ENCODE measurements at places on chromosomes 5 and 9.

DNA sequence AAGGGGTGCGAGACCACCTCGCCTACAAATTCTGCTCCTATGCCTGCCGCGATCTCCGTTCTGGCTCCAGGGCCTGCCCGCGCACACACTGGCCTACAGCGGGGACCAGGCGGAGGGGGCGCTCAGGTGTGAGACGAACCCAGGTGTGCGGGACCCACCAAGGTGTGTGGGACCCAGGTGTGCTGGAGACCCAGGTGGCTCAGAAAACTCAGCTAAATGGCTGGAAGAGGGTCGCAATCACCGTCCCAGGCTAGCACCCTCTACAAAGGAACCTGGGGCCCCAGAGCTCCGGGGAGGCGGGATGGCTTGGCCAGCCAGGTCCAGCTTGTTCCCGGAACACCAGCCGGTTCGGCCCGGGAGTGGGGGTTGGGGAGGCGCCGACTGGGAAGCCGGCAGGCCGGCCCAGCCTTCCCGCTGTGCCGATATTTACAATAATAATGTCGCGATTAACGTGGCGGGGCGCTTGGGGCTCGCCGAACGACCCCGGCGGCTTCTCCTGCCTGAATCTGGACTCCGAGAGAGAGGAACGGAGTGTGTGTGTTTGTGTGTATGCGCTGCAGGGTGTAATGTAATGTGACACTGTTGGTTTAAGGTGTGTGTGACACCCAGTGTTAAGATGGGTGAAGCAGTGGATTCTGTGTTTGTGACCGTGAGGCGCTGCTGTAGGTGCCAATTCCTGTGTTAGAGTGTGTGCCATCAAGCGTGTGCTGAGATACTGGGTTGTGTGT, 1.4 kb downstream of the PCDH1 start:
- DNase-seq: no peak

- DNase-seq: peak; percentile 97
These were observed at the start of gene ABCA1 for GRCh38 chr9:104927912-104928740. TSS of gene ABCA1 (minus strand) at chr9:104928155. CDS start at chr9:104903679, 24,476 bp downstream.

GRCh38 chr5:435961-436640, 6.9 kb upstream of the EXOC3 start:
- DNase-seq: no peak

DNA sequence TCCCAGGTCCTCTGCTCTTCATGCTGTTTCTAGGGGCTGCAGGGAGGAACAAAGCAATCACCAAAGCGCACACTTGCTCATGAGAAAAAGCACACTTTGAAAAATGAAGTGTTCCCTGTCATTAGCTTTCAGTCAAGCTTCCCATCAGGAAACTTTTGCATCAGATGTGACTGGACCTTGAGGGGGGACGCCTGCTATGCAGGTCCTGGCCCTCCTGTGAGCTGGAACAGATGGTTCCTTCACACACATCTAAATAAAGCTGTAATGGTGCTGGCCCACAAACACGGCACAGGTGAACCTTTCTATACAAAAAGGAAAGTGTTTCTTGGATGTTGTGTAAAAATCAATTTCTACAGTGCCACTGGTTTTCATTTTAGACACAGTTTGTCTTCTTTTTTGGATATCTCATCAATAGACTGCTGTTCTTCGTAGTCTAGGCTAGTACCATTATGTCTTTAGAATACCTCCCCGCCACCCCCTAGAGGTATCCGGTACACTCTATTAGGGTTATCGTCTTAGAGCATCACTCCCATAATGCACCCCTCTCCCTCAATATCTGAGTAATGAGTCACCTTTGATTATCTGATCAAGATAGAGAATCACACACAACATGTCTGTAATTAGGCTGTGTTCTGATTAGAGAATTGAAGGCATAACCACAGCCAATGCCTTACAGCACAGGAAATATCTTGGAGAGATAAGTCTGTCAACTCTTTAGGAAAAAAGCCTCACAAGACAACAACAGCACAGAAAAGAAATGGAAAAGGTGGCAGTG, 266.3 kb downstream of the TLR4 start:
- no peak for DNase-seq

GRCh38 chr5:76709762-76710161, 6.2 kb upstream of the F2R start:
- no peak for DNase-seq

DNA sequence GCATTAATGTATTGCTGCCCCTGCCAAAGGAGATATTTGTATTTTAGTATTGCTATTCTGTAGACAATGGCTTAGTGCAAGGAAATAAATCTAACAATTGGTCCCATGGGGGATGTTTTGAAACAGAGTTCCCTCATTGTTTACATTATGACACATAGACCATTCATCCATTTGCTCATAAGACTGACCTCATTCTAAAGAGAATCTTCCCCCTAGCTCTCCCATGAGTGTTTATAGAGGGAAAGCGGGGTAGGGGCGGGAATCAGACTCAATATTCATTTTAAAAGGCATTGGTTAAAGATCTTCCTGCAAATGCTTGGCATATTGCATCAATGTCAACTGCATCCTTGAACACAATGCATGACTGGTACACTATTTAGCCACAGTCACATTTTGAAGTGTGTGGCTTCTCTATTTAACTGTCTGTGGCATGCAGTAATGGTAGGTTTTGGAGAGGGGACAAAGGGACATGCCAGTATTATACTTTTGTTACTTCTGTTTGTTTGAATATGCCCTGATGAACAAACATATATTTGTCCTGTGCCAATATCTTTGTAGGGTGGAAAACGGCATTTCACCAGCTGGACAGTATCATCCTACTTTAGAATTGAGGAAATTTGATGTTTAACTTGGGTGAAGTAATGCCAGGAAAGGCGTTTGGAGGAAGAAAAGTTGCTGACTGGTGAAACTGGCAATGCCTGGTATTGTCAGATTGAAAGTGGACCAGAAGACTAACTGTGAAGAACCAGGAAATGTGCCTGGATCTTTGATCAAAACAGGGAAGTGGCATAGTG, 84.1 kb upstream of the MEGF10 start:
- DNase-seq: no peak

- DNase-seq: no peak
These were observed 65.6 kb downstream of the POU5F2 start for GRCh38 chr5:93675460-93676450.

GRCh38 chr5:54630738-54631359, 113.3 kb downstream of the SNX18 start:
- no peak for DNase-seq

DNA sequence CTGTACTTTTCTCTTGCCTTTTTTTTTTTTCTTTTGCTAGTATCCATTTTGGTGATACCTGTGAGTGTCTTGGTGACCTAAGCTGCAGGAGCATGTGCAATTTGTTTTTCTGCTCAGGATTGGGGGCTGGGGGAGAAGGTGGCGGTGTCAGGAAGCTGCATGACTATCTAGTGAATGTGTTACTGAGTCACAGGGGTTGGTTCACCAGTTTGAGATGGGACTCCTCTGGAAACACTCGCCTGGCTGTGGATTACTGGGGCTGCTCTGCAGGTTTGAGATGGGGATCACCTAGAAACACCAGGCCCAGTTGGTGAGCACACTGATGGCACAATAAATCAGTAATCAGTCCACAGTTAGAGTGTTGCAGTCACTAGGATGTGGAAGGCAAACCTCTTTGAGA, 447.9 kb downstream of the SPATA31D1 start:
- DNase-seq: no peak

DNA sequence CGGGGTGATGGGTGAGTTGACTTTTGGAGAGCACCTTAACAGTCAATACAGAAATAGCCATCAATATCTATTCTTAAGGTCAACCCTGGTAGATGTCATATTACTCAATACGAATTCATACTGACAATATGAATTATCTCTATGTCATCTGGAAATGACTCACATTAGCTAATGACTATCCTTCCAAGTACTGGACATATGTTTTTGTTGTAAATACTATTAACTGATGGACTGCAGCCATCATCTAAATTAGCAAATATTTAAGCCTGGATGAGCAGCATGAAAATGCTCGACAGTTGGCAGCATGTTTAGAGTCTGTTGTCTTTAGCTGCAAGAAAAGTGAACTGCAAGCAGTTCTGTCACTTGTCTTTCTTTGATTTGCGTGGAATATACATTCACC, 19.6 kb upstream of the ISOC1 start:
- no peak for DNase-seq

- peak; percentile 53 for DNase-seq
These were observed 13.7 kb upstream of the NXNL2 start for GRCh38 chr9:88521308-88521707.

GRCh38 chr5:159971931-159972461, 36.9 kb upstream of the TTC1 start:
- DNase-seq: no peak

DNA sequence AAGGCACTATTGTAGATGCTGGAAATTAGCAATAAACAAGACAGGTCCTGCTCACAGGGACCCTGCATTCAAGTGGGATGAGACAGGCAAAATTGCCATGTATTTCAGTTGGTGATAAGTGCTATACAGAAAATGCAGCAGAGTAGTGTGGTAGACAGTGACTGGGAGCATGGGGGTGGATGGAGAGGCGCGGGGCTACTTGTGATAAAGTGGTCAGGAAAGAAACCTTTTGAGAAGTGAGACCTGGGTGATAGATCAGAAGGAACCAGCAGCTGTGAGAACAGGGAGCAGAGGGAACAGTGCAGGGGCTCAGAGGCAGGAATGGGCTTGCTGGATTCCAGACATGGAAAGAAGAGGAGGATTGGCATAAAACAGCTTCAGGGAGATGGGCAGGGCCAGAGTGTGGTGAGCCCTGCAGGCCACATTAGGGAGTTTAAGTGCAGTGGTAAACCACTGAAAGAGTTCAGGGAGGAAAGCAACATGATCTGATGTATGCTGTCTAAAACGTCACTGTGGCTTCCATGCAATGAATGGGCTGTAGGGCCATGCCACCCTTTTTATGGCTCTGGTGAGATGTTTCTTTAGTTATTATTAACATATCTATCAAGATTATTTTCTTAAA, 7.3 kb downstream of the CRHBP start:
- DNase-seq: no peak

DNA sequence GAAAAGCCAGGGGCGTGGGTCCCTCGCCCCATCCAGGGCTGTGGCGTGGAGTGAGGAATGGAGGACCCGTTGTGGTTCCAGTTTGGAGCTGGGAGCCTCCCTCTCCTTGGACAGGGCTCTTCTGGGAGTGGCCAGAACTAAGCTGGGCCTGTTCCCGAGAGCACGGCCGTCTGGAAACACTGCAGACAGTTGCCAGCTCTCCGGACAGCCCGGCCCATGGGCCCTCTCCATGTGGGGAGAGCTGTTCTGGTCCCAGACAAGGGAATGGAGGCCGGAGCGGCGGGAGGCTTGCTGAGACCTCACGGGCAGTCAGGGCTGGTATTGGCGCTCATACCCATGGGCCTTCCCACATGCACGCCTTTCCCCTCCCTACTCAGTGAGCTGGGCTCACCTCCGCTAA, 45.2 kb upstream of the FCN2 start:
- DNase-seq: no peak

DNA sequence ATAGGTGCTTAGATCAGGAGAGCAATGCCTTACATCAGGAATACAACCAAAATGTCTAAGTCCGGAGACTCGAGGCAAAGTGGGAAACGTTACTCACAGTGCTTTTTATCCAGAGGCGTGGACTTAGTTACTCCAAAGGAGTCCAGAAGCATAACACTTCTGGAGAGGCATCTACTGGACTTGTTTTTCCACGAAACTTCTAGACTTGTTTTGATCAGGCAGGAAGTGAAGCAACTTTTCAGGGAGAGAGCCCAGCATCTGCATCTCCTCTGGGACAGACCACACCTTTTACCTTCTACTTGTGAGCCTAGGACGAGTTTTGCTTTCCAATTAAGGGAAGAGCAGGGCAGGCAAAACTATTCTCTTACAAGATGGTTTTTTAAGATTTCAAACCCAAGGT, 1.2 kb upstream of the TJP2 start:
- DNase-seq: no peak

DNA sequence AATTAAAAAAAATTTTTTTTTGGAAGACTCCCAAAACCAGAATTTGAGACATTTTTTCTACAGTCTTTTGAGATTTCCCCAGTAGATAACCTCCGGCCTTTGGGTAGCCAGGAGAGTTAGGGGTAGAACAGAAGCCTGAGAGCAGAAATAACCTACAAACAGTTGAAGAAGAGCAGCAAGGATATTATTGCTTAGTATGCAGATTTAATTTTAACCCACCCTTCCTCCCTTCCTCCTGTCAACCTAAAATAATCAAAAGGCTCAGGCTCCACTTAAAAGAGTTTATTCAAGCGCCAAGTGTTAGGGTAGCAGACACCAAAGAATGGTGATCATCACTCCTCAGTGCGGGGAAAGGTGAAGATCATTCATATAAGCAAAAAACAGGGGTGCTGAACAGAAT, 17.4 kb upstream of the FAM120A start:
- DNase-seq: no peak

DNA sequence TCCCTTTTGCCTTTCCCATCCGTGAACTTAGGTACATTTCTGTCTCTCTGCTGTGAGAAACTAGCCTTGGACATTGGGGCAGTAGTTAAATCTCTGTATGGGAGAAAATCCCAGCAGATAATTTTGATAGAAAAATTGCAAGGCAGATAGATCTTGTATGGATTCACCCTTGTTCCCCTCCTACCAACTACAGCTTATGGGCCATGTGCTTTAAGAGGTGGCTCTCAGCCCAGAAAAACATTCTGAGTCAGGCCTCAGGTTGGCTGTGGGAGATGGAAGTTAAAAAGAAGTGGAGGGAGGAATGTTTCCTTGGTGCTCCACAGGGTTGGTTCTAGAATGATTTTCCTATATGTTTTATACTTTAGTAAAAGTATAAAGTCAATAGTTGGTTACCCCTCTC, 1.4 kb upstream of the KDM3B start:
- no peak for DNase-seq

DNA sequence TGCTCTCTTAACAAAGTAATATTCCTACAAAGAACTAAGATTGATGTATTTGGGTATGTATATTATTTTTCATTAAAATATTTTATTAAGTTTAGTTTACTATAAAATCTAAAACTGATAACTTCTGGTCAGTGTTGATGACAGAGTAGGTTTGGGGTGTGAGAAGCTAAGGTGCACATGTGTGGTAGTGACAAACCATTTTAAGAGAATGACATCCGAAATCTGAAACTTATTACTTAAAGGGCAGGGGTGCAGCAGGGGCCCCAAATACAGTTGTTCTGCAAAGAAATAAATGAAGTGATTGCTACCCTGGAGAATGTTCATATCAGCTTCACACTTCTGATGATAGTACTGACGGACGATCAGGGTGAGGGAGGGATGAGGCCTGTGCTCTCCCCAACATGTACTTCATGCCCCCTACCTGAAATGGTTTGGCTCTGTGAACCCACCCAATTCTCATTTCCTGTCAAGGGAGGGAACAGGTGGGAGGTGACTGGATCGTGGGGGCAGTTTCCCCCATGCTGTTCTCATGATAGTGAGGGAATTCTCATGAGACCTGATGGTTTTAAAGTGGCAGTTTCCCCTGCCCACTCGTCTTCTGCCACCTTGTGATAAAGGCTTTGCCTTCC, 125.3 kb upstream of the RFX3 start:
- no peak for DNase-seq

All from inflammatory macrophage treated with lipopolysaccharide for 1 hour (primary cell).